ENCODE measurements at places on chromosomes 16 and 17.

DNA sequence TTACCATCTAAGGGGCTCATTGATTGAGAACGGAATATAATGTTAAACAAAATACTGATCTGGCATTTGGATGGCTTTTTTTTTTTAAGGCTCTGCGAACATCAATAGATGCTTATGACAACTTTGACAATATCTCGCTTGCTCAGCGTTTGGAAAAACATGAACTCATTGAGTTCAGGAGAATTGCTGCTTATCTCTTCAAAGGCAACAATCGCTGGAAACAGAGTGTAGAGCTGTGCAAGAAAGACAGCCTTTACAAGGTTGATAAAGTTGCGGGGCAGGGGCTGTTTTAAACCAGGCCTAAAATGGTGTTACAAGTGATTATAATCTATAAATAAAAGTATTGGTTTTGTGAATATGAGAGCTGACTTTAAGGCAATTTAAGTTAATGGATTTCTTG lies 22.3 kb downstream of the PTRH2 start:
- no peak for DNase-seq

DNA sequence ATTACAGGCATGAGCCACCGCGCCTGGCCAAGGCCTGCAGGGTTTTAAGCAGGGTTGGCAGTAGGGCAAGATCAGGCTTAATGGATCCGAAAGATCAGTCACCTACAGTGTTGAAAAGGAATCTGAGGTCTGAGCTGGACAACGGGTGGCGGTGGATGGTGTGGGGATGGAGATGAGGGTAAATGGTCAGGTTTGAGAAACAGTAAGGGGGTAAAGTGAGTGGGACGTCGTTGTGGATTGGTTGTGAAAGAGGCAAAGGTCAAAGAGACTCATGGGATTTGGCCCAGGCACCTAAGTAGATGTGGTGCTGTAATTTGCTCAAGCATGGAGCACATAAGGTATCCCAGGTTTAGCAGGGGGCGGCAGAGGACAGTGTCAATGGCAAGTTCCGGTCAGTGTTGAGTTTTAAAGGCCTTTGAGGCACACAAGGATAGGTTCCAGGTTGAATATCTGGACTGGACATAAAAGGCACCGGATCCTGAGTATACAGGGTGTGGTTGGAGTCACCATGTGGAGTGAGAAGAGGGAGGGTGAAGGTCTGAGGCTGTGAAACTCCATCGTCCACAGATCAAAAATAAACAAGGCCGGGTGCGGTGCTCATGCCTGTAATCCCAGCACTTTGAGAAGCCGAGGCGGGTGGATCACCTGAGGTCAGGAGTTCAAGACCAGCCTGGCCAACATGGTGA lies 1.1 kb upstream of the SLC16A5 start:
- DNase-seq, result no peak

- no peak for DNase-seq
These were observed 94.5 kb downstream of the CRISPLD2 start for GRCh38 chr16:84914273-84914672.

- DNase-seq, result no peak
These were observed 18.1 kb downstream of the CHMP1A start for GRCh38 chr16:89639385-89639784.

DNA sequence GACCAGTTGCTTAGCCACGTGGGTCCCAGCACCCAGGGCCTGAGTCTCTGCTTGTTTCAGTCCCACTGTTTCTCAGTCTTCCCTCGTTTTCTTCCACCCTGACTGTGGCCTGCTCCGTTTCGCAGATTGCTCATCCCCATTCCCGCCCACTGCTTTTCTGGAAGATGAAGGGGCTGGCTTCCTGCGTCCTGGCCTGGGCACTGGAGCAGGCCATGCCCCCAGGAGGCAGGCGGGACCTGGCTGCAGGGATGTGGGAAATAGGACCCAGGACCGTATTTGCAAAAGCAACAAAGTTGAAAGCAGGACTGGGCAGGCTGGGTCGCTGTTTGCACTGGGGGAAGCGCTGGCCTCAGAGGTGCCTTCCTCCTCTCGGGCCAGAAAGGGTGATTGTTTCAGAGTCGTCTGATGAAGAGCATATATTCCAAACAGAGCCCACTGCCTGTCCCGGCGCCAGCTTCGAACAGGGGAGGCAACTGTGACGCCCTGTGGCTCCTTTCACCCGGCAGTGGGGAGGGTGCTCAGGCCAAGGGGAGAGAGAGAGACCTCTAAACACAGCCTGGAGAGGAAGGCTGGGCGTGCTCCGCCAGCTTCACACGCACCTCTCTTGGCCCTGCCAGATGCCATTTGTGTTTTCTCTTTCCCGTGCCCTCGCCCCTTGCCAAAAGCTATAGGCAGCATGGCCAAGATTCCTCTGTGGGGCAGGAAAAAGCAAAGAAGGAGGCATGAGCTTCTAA lies 108.6 kb downstream of the CMIP start:
- DNase-seq, result no peak

DNA sequence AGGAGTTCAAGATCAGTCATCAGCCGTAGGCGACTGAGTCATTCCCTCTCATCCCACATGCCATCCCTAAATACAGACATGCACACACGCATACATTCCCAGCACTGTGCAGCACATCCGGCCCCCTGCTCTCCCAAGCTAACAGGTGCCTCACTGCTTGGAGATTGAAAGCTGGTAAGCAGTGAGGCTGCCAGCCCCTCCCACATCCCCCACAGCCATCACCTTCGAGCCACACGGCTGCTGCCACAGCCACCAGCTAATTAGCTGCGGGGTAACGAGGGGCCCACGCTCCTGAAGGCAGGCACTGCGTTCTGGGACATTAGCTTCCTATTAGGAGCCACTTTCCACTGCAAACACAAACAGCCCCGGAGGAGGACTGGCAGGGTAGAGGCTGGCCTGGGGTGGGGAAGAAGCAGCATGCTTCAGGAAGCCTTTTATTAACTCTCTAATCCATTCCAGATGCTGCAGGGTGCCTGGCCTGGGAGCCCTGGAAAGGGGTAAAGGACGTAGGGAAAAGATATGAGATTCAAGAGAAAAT lies 179.6 kb downstream of the CCT6B start:
- DNase-seq, result no peak

DNA sequence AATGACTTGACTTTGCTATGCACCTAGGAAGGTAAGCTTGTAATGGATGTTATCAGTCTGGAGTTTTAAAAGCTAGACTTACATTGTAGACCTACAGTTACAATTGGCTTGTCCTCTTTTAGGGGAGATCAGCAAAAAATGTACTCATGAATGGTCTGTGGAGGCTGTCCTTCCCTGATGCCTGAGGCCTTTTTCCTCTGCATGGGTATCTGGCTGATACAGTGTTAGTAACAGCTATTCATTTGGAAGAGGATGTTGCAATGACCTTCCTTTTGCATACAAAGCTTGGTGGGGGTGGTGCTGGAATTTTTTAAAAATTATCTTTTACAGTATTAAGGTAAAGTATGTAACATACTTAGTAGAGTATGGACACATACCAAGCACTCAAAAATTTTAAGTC lies 525.5 kb downstream of the KIF2B start:
- DNase-seq, result no peak

GRCh38 chr17:82807562-82807961 lies 32.3 kb downstream of the ZNF750 start:
- no peak for DNase-seq

- DNase-seq, result no peak
These were observed 67.4 kb downstream of the SIAH1 start for GRCh38 chr16:48317614-48318315.
